ENCODE measurements at places on chromosomes 11 and 22. TPM values are rescaled to one million over a fixed set of nuclear protein-coding genes. Genes with fewer than 3 reads are reported as not detected.

Gene CAVIN3
- total RNA-seq: 60.0 TPM

GRCh38 chr22:36467042-36467810 lies 14.2 kb downstream of the TXN2 start:
- DNase-seq: no peak

Gene C22orf23
- 0.55 TPM for total RNA-seq

DNA sequence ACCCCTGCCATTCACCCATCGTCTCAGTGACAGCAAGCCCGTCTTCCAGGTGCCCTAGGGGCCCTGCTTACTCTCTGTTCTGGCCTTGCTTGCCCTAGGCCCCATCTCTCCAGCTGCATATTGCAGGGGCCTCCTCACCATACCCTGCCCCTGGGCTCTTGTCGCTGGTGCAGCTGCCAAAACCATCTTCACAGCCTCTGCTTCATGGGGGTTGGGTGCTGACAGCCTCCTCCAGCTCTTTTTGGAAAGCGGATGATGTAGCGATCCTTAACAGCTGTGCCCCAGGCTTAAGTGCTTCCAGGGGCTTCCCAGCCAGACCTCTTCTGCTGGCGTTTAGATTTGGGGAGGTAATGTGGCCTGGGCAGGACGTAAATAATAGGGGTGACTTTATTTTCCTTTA lies 61.2 kb upstream of the SUSD2 start:
- no peak for DNase-seq

DNA sequence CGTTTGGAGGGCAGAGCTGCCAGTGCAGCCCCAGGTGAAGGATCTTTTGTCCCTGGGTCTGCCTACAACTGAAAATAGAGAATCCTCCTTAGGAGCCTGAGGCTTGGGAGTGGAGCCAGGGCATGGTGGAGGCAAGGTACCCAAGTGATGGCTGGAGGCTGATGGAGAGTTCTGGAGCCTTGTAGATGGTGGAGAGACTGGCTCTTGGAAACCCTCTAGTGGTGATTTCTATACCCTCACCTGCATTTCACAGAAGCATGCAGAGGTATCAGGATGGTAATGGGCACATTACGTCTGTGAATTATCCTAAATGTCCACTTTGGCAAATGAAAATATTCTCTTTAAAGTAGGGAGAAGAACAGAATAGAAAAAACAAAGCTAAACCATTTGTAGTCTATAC lies 44.4 kb downstream of the INSC start:
- DNase-seq: peak; percentile 37

GRCh38 chr11:115920092-115920461 lies 415.9 kb upstream of the CADM1 start:
- no peak for DNase-seq

- no peak for DNase-seq
These were observed 1.7 kb upstream of the CHCHD10 start for GRCh38 chr22:23769321-23769965.

- DNase-seq: no peak
These were observed 56.6 kb downstream of the CCDC81 start for GRCh38 chr11:86431258-86431657.

DNA sequence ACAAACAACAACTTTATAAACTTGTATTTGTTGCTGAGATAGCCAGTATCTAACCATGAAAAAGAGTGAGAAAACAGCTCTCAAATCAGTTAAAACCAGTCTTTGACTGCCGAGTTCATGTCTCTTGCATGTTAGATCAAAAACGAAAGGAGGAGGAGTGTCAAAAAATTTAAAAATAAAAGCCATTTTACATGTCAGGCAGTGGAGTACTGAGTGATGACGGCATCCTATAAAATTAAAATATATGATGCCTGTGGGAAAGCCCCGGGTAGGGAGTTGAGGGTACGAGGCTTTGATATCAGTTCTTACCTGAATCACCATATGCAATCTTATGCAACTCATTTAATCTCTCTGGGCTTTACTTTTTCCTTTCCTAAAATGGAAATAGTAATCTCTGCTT lies 117.3 kb downstream of the ETS1 start:
- DNase-seq: no peak
